ENCODE measurements at places on chromosomes 4 and X.

DNA sequence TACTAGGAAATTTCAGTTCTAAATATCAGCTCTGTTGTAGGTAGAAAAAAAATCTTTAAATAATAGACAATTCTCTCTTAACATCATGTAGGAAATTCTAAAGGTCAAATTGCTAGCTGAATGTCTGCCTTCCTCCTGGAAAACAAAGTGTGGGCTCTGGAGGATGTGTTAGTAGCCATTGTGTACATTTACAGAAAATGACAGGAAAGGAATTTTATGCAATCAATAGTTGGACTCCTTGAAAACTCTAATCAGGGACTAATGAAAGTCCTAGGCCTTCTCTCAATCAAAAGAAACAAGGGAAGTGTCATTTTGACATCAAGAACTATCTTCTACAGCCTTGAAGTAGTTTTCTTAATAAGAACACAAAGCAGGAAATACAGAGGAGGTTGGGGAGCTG is 174.6 kb downstream of the ANKRD50 start:
- DNase-seq, result no peak

DNA sequence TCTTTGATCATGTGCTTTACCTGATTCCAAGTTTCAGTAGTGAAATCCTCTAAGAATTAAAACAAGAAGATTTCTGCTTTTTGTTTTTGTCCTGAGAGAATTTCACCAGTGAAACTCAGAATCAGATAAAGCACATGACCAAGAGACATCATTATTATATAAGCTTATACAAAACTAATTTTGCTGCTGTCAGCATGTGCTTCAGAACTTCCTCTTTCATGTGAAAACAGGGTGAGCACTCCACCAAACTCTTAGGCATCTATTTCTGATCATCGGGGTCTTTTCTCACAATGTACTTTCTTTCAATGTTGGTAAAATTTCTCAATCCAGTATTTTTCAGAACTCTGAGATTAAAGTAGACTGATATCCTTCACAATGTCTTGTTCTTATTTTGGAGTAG is 152.1 kb downstream of the SLC39A8 start:
- DNase-seq, result no peak

- no peak for DNase-seq
Measured at GRCh38 chr4:57071326-57071725, 38.9 kb downstream of the IGFBP7 start.

DNA sequence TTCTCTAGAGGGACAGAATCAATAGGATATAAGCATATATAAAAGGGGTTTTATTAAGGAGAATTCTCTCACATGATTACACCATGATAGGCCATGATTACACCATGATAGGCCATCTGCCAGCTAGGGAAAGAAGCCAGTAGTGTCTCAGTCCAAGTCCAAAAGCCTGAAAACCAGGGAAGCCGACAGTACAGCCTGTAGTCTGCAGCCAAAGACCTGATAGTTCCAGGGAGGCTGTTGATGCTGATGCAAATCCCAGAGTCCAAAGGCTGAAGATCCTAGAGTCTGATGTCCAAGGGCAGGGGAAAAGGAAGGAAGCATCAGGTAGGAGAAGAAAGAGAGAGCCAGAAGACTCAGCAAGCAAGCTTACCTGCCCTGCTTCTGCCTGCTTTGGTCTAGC is 411.3 kb upstream of the EMCN start:
- no peak for DNase-seq

- DNase-seq, result no peak
Measured at GRCh38 chr4:128068918-128069317, 7.8 kb downstream of the LARP1B start.

GRCh38 chrX:24232796-24233195 is 81.1 kb downstream of the SUPT20HL2 start:
- DNase-seq, result no peak

DNA sequence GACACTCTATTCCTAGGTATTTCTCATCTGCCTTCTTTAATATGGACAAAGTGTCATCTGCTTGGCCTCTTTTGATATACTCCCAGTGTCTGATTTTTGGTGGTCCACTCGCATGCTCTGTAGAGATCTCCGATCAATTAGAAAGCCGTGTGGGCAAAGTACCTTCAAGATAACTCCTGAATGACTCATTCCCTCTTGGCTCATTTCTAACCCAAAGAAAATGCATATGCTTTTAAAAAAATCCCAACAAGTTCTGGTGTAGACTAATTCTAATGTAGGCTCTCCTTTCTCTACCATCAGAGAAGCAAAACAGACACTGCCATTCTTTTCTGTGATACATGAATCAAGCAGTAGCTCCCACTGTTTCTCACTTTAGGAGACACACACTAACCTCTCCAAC is 714.9 kb upstream of the ADGRL3 start:
- DNase-seq, result no peak
